ENCODE measurements at places on chromosomes 13 and 19. TPM values are rescaled to one million over a fixed set of nuclear protein-coding genes. Genes with fewer than 3 reads are reported as not detected.

Gene NCR1
- total RNA-seq = 0.81 TPM

DNA sequence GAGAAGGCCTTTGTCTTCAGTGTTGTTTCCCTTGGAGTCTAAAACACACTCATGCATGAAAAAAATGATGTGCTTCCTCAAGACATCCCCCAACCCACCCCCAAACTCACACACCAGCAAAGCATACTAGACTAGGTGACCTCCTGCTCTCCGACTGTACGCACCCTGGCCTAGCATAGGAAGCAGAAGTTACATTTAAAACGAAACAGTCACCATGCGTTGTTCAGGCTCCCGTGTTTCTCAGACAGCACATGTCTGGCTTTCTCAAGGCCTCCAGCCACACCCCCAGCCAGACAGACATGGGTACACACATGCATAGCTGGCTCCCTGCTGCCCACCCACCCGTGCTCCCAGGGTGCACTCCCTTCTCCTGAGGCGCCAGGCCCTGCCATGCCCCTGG lies 28.7 kb upstream of the C1QTNF9 start:
- peaks cover 7% of the 10 kb centered on the region for H3K36me3 ChIP-seq
- no peak for DNase-seq
- H3K4me3 ChIP-seq = no peak overlapping the region
- no peaks in the 10 kb centered on the region for H3K27me3 ChIP-seq
- peaks cover 24% of the 10 kb centered on the region for H3K4me1 ChIP-seq

- peaks cover 37% of the 10 kb centered on the region for H3K4me1 ChIP-seq
- H3K27me3 ChIP-seq = no peaks in the 10 kb centered on the region
- H3K27ac ChIP-seq = no peak overlapping the region
- H3K36me3 ChIP-seq = peaks cover 81% of the 10 kb centered on the region
- H3K4me3 ChIP-seq = no peak overlapping the region
Measured at GRCh38 chr19:48986211-48986610, 6.9 kb downstream of the GYS1 start.

Gene FUT6
- not detected for total RNA-seq

Gene NALCN
- total RNA-seq = 5.5 TPM

DNA sequence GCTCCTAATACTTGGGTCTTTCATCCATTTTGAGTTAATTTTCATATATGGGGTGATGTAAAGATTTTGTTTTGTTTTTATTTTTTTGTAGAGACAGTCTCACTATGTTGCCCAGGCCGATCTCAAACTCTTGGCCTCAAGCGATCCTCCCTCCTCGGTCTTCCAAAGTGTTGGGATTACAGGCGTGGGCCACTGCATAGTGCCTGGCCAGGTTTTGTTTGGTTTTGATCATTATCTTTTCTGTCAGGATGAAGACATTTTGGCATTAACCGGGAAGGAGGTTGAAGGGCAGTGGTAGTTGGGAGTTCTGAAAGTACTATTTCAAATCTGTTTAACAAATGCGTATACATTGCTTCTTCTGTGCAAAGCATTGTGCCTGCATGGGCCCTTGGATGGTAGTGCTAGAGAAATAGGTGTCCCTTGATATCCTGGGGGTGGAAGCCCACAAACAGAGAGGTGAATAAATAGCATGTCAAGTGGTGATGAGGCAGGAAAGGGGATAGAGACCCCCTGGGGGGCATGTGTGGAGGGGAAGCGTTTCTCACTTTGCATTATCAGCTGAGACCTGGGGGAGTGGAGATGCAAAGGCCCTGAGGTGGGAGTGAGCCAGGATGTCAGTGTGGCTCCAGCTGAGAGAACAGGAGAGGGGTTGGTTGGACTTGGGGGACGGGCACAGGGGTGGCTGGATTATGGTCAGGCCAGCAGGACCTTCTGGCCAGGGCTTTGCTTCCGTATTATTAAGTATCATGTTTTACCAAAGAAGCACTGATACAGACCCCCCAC lies 41.4 kb downstream of the GATAD2A start:
- H3K4me3 ChIP-seq = no peak overlapping the region
- H3K36me3 ChIP-seq = peaks cover 12% of the 10 kb centered on the region
- DNase-seq = no peak
- no peaks in the 10 kb centered on the region for H3K27me3 ChIP-seq

DNA sequence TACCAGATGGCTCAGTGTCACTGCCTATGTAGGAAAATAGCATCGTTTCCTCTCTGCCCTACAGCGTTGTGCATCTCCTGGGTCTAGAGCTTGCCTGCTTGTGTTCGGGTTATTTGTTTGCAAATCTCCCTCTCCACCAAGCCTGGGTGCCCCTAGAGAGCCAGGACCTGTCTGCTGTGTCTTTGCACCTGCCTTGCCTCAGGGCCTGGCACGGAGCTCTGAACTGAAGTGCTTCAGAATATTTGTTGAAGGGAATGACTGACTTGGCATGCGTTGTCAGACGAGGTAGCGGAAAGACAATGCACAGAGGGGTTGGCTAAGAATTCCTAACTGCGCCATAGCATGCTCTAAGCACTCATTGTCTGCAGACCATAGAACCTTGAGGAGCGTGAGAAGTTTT lies 263.4 kb downstream of the FGF9 start:
- no peak overlapping the region for H3K27ac ChIP-seq
- no peak for DNase-seq
- no peak overlapping the region for H3K4me3 ChIP-seq
- H3K4me1 ChIP-seq = no peaks in the 10 kb centered on the region
- H3K36me3 ChIP-seq = no peaks in the 10 kb centered on the region
- H3K27me3 ChIP-seq = no peaks in the 10 kb centered on the region

- DNase-seq = no peak
- no peaks in the 10 kb centered on the region for H3K27me3 ChIP-seq
- peak overlapping the region; percentile 94 for H3K27ac ChIP-seq
- no peaks in the 10 kb centered on the region for H3K36me3 ChIP-seq
- peaks cover 4% of the 10 kb centered on the region for H3K4me1 ChIP-seq
Measured at GRCh38 chr13:112958127-112958989, 10.7 kb upstream of the MCF2L start.
